Naive thymus-derived CD8-positive, alpha-beta T cell (primary cell): ENCODE measurements at places on chromosomes 11 and 22.

- DNase-seq = no peak
These were observed 131.1 kb downstream of the LDLRAD3 start for GRCh38 chr11:36074941-36075431.

- DNase-seq = no peak
These were observed 1.2 kb upstream of the GRK2 start for GRCh38 chr11:67264877-67265632.

DNA sequence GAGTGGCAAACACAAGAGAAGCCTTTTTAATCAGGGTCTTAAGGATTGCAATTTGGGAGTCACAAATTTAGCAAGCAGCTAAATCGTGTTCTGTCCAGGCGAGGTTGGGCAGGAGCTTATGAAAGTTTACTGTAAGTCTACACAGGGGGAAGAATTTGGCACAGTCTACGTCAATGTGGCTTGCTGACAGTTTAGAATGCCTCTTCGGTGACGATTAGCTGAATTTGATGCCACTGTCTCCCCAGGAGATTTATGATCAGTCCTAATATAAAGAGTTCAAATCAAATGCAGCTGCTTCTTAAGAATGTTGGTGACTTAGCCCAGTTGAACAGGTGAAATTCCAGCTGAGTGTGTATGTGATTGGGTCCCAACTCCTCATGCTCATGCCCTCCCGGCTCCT lies 114.1 kb upstream of the CLPB start:
- no peak for DNase-seq

GRCh38 chr11:47438721-47439120 lies 10.2 kb downstream of the RAPSN start:
- DNase-seq = no peak
